Left renal cortex interstitium (tissue), 4 donors: ENCODE measurements at places on chromosomes 3 and 15. TPM values are rescaled to one million over a fixed set of nuclear protein-coding genes. Genes with fewer than 3 reads are reported as not detected.

ZNF502 gene
- 16.2 TPM for polyA plus RNA-seq

TMEM39A gene
- polyA plus RNA-seq, result 46.2 TPM

TMEM158 gene
- 6.7 TPM for polyA plus RNA-seq

SNTN gene
- polyA plus RNA-seq, result not detected

SLC22A14 gene
- 0.99 TPM for polyA plus RNA-seq

MESP1 gene
- 1.3 TPM for polyA plus RNA-seq

- DNase-seq, result no peak
These were observed 1.2 kb downstream of the PCBP4 start for GRCh38 chr3:51966016-51966415.

DNA sequence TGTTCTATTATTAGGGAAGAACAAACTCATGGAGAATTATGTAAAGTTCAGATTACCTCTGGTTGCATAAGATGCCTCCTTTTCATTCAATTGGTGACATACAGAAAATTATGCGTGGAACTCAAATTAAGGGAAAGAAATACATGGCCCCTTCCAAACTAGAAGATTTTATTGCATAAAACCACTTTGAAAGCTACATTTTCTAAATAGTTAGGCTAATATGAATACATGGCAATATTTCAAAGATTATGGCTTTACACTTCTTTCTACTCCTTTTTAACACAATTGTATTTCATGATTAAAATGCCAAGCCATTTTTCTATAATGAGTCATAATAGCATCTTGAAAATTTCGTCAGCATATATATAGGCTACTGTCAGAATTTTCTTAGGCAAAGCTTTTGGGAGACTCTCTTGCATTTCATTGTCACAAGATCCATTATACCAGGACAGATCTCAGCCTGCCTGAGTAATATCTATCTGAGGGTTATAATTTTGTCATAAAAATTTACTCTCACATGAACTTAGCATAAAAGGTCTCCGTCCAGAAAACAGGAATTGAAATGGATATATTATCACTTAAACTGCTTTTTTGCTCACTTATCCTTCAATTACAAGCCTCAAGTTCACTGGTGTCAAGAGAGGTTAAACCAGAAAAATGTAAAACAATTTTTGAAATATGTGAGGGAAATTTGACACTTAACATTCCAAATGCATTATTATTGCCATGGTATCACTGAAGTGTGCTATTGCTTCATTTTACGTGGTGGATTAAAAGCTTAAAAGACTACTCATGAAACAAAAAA is 37.1 kb downstream of the CPA3 start:
- no peak for DNase-seq

DNA sequence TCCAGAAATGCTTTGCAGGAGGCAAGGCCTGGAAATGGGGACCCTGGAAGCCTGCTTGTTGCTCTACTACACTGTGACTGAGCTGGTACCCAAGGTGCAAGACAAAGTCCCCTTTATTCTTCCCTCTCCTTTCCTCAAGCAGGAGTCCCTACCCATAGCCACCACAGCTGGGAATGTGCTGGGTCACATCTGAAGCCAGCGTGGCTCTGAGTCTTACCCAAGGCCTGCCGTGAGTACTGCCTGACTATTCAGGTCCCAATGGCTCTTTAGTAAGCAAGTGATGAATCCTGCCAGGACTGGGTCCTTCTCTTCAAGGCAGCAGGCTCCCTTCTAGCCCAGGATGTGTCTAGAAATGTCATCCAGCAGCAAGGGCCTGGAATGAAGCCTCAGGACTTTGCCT is 9.6 kb upstream of the RAD51 start:
- DNase-seq, result no peak

DNA sequence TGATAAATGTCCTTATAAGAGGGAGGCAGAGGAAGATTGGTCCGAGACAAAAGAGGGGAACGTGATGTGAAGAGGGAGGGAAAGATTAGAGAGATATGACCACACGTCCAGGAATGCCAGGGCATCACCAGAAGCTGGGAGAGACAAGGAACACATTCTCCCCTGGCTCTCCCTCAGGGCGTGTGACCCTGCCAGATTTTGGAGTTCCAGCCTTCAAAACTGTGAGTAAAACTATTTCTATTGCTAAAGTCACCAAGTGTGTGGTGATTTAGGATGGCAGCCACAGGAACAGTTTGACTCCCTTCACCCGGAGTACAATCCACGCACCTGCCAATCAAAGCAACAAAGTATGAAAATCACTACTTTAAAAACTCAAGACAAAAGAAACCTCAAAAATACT is 32.1 kb upstream of the TJP1 start:
- DNase-seq, result no peak

DNA sequence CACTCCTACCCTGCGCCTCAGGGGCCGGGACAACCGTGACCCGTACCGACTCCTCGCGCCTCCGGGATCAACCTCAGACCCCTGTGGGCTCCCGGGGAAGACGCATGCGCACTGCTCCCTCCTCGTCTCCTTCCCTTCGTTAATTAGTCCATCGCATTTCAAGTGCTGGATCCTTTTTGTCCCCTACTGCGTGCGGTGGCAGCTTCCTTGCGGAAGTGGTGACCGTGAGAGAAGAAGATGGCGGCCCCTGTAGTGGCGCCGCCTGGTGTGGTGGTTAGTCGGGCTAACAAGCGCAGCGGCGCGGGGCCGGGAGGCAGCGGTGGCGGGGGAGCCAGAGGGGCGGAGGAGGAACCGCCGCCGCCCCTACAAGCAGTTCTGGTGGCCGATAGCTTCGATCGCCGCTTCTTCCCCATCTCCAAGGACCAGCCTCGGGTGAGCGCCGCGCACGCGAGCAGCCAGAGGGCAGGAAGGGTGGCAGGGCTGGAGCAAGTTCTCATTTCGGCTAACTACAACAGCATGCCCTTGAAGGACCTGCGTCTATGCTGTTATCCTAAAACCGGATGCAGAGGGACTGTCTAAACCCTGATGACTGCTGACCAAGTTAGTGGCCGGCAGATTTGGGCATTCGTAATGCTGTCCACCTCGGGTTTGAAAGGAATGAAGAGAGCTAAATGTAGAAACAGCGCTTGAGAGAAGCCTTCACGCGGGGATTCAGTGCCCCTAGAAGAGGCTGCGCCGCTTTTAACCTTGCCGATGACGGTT is at the start of gene EIF2B5:
Gene EIF2B5 (plus strand): TSS at position 210 of the 762 bp plus-strand sequence. CDS start 28 bp downstream, at position 238.
- DNase-seq, result no peak

DNA sequence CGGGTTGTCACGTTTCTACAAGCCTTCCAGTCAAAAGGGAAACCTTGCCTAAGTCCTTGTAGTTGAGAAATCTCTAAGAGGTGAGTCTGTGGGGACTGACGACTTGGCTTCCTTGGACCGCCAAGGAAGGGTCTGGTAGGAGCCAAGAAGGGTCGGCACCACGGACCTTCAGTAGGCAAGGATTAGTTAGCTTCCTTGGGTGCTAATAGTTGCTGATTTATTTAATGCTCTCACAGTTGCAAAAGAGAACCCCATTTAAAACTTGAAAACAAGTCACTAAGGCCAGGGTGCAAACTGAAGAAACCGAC is 361 bp upstream of the LCMT2 start:
- no peak for DNase-seq

DNA sequence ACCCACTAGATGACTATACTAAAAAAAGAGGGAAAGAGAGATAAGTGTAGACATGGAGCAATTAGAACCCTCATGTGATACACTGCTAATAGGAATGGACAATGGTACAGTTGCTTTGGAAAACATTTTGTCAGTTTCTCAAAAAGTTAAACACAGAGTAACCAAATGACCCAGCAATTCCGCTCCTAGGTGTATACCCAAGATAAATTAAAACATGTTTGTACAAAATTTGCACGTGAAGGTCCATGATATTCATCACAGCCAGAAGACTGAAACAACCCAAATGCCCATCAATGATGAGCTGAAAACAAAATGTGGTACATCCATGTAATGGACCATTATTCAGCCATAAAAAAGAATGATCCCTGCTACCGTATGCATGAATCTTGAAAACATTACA is 11.8 kb downstream of the MESP2 start:
- DNase-seq, result no peak

- DNase-seq, result no peak
These were observed 45.0 kb downstream of the ESYT3 start for GRCh38 chr3:138479438-138479863.

DNA sequence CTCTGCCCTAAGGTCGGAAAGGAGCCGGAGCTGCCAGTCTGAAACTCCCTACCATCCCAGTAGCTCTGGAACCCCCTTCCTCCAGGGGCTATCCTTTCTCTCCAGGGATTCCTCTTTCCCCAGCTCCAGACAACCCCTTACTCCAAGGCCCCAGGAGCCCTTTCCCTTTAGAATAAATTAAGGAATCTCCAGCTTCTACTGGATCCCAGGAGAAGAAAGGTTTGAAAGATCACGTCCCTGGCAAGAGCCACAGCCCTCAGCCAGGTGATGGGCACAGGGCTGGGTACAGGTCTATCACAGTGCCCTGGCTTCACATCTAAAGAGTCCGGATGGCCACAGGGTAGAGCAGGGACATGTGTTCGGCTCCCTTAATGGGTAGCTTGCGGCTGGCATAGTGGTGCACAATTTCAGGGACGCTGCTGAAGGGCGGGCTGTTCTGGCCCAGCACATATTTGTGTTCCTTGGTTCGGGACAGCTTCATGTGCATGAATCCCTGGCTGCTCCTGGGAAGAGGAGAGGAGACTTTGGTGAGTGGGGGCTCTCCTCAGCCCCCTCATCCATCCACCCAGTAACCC is 20.0 kb downstream of the SHF start:
- no peak for DNase-seq

DNA sequence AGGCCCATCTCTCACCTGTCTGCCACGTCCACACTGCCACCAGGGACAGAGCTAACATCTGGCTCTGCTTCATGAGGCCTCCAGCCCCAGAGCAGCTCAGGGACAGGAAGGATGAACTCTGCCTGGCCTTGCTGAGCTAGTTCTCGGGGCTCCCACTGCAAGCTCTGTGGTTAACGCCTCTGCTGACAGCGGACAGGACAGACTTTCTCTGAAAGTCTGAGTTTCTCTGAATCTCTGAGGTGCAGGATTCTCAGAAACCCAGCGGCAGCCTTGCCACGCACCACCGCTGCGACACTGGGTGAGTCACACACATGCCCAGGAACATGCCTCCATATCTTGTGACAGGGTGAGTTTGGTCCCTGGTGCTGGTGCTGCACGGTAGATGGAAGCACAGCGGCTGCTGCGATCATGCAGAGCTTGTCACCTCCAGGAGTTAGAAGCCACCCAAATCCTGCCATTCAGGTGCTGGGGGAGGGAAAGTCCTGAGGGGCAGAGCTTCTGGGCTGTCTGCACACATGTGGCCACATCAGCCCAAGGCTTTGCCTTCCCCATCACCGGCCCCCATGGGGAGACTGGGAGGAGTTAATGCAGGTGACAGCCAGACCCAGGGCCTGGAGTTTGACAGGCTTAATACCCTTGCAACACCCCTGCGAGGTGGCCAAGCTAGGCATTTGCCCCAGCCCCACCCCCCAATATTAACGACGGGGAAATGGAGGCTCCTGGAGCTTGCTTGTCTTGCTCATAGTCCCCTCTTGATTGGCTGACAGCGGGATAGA is 267.0 kb downstream of the PLCL2 start:
- DNase-seq, result no peak

GRCh38 chr3:122714273-122714672 is 33.6 kb downstream of the PARP14 start:
- no peak for DNase-seq

DNA sequence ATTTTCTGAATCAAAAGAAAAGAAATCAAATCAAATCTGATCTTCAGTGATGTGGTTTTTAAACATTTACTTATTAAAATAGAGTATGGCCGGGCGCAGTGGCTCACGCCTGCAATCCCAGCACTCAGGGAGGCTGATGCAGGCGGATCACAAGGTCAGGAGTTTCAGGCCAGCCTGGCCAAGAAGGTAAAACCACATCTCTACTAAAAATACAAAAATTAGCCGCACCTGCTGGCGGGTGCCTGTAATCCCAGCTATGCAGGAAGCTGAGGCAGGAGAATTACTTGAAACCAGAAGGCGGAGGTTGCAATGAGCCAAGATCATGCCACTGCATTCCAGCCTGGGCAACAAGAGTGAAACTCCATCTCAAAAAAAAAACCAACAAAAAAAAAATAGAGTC is 169.1 kb downstream of the ULK4 start:
- no peak for DNase-seq

GRCh38 chr3:142417302-142417701 is 30.5 kb downstream of the XRN1 start:
- no peak for DNase-seq

GRCh38 chr3:28334552-28334951 is 14.0 kb upstream of the ZCWPW2 start:
- DNase-seq, result no peak

DNA sequence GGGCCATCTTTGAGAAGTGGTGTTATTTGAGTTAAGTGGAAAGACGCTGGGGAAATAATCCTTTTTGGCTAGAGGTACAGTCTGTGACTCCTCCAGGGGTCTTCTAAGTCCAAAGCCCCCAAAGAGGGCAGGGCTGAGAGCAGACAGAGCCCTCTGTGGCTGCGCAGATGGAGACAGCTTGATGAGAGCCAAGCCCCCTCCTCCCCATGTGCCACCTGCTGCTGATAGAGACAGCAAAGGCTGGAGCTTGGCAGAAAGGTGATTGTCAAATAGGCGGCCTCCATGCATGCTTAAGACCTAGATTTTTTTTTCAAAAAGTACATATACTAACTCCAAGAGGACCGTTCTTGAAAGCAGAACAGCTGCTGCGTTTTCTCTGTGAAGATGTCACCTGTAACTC is 72.4 kb downstream of the CRYGS start:
- no peak for DNase-seq

DNA sequence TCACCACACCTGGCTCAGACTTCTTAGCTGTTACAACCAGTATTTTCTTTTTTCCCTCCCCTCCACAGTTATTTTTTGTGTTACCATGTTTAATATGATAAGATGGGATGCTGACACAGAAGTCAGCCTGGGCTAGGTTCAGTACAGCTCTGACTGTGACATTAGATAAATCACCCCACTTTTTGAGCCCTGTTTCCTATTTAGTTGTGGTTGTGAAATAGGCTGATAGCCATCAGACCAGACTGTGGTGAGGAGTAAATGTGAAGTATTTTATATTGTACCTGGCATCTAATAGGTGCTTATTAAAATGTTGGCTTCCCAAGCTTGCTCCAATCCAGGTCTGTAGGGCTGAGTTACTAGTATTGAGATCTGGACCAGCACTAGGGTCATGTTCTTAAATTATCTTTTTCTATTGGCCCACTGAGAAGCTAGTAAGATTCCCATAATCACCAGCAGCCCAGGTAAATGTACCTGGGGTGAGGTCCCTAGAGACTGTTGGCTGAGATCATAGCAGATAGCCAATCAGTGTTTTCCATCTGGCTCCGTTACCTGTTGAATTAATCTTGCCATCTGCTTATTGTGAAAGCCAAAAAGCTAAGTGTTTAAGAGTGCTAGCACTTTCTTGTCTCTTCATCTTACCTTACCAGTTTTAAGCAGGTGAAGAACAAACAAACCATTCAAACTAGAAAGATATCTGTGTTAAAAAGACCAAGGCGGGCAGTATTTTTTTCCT is 61.0 kb downstream of the CCK start:
- no peak for DNase-seq

DNA sequence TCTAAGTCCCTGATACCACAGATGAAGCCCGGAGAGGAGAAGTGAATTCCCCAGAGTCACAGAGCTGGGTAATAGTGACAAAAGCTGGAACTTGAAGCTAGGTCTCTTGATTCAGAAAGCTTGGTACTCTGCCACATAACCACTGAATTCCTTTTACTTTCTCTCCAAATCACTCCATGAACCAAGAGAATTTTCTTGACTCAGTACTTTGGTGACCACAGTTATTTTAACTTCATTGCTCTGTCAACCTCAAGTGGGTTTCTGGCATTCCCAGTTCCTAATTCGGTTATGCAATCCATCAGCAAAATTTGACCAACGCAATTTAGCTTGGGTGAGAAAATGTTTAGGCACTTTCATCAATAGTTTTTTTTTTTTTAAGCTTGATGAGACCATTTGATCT is 61.0 kb upstream of the PPARG start:
- DNase-seq, result no peak
